ENCODE measurements at places on chromosomes 6 and 20.
A peak's percentile ranks its signal among the peaks of the same experiment; 100 is the strongest.

GRCh38 chr6:47733879-47734558 lies 35.6 kb downstream of the ADGRF4 start:
- DNase-seq: peak; percentile 27

- no peak for DNase-seq
Observed at GRCh38 chr6:118559659-118560058, 11.6 kb downstream of the PLN start.

- DNase-seq: peak; percentile 43
Observed at GRCh38 chr6:144659202-144660182, 374.4 kb downstream of the UTRN start.

- DNase-seq: no peak
Observed at GRCh38 chr6:121951123-121951522, 448.3 kb upstream of the HSF2 start.

GRCh38 chr6:46010771-46011170 lies 4.9 kb downstream of the CLIC5 start:
- no peak for DNase-seq

GRCh38 chr20:3680701-3681351 lies 984 bp downstream of the ADAM33 start:
- no peak for DNase-seq

DNA sequence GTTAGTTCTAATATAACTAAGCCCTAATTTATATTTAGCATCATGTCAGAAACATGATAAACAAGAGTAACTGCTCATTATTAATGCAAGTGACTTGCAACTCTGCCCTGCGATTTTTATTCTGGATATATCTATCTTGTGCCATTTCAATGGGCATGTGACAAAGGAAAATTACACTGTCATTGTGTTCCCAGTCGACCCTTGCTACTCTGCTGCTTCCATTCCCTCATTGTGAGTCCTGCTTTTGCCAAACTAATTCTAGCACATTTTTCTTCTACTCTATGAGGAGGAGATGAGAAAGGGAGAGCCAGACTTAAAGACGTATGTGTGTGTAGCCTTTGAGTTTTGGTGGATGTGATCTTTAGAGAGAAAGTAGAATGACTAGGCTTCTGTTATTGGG lies 275.9 kb downstream of the ARHGAP18 start:
- DNase-seq: no peak

GRCh38 chr20:48002517-48002970 lies 217.3 kb upstream of the SULF2 start:
- peak; percentile 70 for DNase-seq

DNA sequence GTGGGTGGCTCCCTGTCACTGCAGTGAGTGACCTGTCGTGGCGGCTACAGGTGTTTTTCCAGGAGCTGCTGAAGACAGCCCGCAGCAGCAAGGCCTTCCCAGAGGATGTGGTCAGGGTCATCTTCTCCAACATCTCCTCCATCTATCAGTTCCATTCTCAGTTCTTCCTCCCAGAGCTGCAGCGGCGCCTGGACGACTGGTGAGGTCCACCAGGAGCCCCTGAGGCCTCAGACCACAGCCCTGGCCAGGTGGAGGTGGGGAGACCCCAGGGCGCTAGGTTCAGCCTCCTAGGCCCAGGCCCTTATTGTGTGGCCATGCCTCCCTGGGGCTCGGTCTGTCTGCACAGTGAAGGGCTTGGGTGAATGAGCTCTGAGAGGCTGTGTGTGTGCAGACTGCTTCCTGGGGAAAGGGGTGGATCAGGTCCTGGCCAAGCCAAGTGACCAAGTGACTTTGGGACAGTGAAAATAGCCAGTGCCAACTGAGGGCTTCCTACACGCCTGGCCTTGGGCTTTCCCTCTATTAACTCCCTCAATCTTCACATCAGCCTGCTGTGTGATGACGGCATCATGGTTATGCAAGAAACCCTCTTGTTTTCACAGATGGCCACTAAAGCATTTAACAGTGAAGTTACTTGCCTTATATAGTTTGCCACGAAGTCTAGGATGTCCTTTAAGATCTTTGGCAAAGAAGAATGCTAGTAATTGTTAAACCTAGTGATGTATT lies 6.4 kb downstream of the FGD2 start:
- DNase-seq: no peak

DNA sequence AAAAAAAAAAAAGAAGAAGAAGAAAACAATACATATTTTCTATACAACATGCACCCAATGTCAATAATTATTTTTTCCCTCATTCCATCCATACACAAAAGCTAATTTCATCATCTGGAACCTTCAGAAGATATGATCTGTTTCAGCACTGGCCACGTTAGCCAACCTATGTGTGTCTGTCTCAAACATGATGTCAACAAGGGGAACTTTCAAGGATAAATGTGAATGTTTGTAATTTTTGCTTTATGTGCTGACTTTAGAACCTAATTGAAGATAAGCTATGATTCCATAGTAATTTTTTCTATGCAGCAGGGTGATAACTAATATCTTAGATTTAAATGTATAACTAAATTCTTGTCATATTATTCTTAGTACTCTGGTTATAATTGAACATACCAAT lies 37.9 kb downstream of the IPCEF1 start:
- DNase-seq: no peak

- no peak for DNase-seq
Observed at GRCh38 chr20:41654884-41655283, 36.7 kb upstream of the CHD6 start.

DNA sequence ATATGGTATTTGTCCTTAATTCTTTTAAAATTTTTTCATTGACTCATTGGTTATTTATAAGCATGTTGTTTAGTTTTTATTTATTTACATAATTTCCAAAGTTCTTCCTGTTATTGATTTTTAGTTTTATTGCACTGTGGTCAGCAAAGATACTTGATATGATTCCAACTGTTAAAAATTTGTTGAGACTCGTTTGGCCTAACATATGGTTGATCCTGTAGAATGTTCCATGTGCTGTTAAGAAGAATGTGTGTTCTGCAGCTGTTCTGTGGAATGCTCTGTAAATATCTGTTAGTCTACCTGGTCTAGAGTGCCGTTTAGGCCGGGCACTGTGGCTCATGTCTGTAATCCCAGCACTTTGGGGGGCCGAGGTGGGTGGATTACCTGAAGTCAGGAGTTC lies 197.7 kb downstream of the CD109 start:
- no peak for DNase-seq

- DNase-seq: no peak
Observed at GRCh38 chr6:28719275-28719940, 193.7 kb downstream of the GPX5 start.

- no peak for DNase-seq
Observed at GRCh38 chr6:61867635-61868034, 418.4 kb downstream of the KHDRBS2 start.

- no peak for DNase-seq
Observed at GRCh38 chr6:10552270-10552810, 31.2 kb downstream of the GCNT2 start.

DNA sequence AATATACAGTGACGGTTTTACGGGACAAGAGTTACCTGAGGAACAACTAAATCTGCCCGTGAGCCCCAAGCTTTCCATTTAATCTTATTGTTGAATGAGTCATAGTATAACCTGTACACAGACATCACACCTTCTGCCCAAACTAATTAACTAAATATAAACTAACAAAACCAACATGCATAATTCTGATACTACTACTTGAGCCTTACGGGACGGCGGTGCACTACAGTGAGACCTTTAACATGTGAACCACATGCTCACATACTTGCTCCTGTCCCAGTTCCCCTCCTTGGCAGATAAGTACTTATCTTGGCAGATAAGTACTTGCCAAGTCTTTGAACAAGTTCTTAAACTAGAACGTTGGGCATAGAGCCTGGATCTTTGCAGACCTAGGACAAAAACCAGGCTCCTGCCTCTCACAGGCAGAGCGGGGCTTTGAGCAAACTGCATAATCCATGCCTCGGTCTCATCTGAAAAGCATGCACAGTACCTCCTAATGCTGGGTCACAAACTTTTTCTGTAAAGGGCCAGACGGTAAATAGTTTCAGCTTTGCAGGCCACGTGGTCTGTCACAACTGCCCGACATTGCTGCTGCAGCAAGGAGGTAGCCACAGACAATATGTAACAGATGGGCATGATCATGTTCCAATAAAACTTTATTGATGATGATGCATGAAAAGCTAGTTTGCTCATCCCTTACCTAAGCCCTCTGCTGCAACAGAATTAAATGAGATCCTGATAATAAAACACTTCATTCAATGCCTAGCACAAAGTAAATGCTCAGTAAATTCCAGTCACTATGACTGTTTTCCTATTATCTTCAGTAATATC lies 23.0 kb downstream of the ZNF217 start:
- DNase-seq: no peak

GRCh38 chr6:116884530-116884929 lies 7.5 kb downstream of the RFX6 start:
- no peak for DNase-seq

GRCh38 chr6:53598265-53598907 lies 53.5 kb upstream of the GCLC start:
- no peak for DNase-seq

- no peak for DNase-seq
Observed at GRCh38 chr6:167714152-167714551, 112.6 kb upstream of the AFDN start.

GRCh38 chr6:106279179-106279578 lies 46.4 kb downstream of the ATG5 start:
- DNase-seq: no peak

- no peak for DNase-seq
Observed at GRCh38 chr6:35359744-35360348, 17.5 kb downstream of the PPARD start.

DNA sequence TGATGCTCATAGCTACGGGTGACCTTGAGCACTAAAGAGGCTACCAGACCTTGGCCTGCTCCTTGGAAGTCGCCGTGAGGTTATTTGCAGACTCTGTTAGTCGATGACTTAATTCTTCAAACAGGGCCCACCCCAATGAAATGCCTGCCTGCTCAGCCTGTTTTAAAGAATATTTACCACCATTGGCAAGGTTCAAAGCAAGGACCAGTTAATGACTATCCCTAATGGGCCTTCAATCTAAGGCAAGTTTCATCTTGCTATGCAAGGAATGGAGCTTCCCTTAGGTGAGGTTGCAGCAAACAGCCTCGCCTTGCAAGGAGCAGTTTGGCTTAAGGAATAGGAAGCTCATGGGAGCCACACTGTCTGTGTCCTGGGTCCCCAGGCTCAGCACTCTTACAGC lies 22.9 kb upstream of the SPO11 start:
- no peak for DNase-seq

GRCh38 chr6:110881546-110882273 lies 7.1 kb downstream of the AMD1 start:
- DNase-seq: no peak

- DNase-seq: no peak
Observed at GRCh38 chr6:71533939-71534379, 245.3 kb downstream of the OGFRL1 start.

DNA sequence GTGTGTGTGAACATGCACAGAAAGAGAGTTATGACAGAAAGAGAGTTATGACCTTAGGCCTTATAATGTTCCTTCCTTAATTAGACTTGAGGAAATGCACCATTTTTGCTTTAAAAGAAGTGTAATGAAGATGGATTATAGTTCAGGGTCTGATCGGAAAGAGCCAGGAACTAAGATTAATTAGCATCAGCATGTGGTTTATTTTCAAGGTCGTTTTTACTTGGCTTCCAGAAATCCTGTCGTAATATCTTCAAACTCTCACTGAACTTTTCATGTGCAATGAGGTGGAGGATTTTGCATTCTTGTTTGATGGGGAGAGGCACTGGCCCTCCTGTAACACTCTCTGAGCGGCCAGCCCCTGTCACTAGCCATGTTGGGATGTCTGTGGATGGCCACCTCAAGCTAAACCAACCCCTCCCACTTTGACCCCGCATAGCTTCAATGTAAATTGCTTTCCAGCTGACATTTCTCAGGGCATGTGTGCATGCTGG lies 116.8 kb downstream of the CDC5L start:
- no peak for DNase-seq

DNA sequence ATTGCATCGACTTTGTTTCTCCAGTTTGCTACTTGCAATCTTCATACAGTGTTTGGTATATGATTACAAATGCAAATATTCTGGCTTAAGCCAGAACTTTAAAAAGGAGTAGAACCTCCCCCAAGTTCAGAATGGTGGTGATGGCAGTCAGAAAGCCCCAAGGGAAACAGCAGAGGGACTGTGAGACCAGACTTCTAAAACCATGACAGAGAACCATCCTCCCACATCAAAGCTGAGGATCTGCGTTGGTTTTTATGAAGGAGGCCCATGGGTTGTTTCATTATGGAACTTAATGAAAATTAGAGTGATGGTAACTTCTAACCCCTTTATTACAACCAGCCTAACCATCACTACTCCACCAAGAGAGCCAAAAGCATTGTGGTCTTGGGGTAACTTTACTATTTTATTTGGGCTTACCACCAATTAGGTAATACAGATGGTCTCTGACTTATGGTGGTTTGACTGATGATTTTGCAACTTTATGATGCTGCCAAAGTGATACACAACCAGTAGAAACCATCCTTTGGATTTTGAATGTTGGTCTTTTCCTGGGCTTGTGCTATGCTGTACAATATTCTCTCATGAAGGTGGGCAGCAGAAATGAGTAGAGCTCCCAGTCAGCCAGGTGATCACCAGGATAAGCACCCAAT lies 10.9 kb upstream of the MRS2 start:
- DNase-seq: no peak

GRCh38 chr6:89460713-89461112 lies 27.8 kb downstream of the ANKRD6 start:
- no peak for DNase-seq
